NCI-H2081 treated with DMSO at 0.1 percent for 48 hours (cell line): ENCODE measurements at places on chromosomes 2 and 18.

- DNase-seq: no peak
Observed at GRCh38 chr2:39494784-39495251, 57.7 kb upstream of the MAP4K3 start.

- DNase-seq: no peak
Observed at GRCh38 chr2:69149631-69150215, 136.7 kb downstream of the ANTXR1 start.

GRCh38 chr2:151947813-151948165, 119.6 kb upstream of the ARL5A start:
- DNase-seq: no peak

GRCh38 chr2:234187646-234188174, 137.2 kb downstream of the SPP2 start:
- no peak for DNase-seq

- DNase-seq: no peak
Observed at GRCh38 chr2:181697126-181697525, 16.8 kb upstream of the NEUROD1 start.

DNA sequence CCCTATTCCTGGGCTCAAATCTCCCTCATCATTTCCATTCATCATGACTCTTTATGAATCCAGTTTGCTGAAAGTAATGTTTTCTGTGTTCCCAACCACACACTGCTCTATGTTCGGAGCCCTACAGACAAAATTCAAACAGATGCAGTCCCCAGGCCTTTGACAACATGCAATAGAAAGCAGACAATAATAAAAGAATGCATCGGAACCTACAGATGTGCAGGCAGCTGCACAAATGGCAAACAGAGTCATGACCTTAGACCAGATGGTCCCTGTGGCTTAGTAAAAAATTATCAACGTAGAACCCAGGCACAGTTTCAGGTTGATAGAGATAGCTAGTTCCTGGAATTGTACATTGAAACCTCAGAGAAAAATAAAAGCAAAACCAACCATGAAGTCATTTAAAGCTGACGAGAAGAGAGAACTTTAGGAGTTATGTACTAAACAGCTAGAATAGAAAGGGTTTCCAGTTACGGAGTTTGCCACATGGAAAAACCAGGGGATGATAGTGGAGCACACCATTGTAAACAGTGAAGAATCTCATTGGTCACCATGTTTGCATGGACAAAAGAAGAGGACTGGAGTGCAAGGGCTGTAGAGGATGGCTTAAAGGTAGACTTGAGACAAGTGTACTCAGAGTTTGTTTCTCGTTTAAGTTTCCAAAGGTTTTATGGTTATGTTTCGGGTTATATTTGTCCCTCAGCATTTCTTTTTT, 23.2 kb upstream of the ACVR1 start:
- no peak for DNase-seq

DNA sequence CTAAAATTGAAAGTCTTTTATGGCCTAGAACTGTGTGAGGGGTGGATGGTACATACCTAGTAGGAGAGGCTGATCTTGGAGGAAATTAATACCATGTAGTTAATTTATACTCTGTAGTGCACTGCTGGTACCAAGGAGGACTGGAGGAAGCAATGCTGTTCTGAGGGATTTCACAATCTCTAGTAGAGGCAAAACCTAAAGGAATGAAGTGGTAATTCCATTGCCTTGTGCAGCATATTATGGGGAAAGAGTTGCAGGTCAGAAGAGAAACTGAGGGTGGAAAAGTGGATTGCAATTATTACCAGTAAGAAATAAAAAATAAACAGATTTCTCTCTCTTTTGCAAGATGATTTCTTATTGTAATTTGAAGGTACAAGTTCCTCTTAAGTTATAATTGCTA, 2.2 kb downstream of the ABI2 start:
- no peak for DNase-seq

GRCh38 chr2:20141056-20141762, 83.7 kb downstream of the SDC1 start:
- DNase-seq: no peak

DNA sequence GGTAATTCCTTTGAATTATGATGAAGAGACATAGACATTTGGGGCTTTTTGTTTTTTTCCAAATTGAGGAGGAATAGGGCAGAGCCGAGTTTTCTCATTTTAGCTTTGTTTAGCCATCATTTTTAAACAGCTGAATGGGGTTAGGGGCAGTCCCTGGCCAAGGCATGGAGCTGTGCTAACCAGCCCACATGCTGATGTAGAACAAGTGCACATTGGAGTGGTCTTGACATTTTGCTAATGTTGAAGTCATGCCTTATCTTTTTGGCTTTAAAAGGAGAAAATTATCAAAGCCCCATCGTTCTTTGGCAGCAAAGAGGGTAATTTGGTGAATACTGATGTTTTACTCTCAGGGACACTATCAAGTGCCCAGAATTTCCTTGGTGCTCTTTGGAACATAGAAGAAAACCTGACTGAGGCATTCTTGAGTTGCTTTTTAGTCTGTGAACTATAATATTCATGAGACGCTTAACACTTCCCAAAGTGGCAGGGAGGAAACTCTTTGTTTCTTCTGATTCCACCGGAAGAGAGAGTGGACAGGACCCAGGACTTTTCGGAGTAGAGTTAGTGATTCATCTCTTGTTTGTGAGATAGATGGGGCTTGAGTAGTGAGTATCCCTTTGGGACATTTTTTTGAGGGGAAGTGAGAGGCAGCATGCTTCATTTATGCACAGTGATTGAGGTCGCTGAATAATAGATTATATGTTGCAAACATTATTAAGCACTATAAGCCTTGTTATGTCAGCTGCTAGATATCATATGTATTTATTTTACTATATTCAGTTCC, 45.0 kb downstream of the MTA3 start:
- no peak for DNase-seq

DNA sequence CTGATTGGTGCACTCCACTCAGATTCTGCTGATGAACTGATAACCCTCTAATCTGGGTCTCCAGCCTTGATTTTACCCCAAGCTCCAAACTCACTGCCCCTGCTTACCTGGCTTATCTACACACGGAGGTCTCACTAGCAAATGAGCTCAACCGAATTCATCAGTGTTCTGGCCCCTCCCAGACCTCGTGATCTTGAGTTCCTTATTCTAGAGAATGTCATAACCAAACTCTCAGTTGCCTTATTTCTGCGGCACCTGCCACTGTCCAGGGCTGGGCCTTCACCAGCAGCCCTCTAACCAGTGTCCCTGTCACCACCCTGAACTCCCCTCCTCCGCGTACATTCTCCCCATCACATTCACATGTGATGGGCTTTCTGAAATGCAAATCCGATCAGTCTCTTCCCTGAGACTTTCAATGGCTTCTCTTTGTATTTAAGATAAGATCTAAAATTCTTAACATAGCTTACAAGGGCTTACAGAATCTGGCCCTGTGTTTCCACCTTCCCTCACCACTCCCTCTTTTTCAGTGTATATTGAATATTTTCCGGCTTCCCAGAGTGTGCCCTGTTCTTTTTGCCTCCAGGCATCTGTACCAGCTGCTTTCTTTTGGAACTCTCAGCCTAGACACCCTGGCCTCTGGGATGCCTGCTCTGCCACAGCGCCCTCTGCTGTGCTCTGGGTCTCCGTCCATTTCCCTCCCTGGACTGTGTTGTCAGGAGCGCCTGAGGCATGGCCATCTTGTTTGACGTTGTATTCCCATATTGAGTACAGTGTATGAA, 31.1 kb downstream of the NAB1 start:
- DNase-seq: no peak

DNA sequence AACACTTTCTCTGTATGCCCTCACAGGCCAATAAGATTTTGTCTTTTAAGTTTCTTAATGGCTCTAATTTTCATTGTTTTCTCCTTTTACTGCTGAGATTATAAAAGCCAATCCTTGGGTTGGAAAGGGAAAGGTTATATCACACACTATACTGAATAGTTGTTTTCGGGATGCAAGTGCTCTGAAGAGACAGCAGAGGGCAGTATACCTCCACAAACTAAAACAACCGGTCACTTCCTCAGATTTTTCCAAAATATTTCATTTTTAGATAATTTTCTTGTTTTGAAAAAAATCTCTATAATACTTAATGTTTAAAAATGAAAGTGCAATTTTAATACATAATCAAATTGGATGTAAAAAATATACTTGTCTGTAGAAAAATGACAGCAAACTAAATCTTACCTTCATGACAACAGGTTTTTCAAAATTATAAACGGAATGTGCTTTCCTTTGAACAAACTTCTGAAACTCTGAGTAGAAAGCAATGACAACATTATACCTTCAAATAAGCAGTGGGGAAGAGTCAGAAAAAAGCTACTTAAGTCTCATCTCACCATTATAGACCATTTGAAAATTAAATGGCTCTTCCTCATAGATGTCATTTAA, 82.7 kb downstream of the ORC4 start:
- no peak for DNase-seq

GRCh38 chr2:162731917-162732804, 106.4 kb downstream of the KCNH7 start:
- DNase-seq: no peak
